Motor neuron (in vitro differentiated cells): ENCODE measurements at places on chromosomes 2 and 18.

GRCh38 chr2:238141541-238142318 lies 3.3 kb downstream of the KLHL30 start:
- ATAC-seq, result no peak

DNA sequence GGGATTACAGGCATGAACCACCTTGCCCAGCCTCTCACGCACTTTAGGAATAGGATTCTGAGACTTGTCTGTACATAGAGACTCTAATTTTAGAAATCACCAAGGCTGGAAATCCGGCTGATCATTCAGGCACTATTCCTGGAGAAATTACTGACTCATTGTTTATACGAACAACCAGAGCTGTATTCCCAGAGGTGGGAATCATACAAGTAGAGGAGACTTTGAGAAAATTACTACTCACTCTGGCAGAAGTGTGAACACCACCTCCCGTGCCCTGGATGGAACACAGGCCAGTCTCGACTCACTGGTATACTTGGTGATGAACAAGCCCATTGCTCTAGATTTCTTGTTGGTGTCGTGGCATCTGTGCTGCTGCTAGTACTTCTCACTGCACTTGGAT lies 5.8 kb upstream of the ADNP2 start:
- ATAC-seq, result no peak

- ATAC-seq, result no peak
Observed at GRCh38 chr2:104685591-104685990, 168.3 kb upstream of the POU3F3 start.

GRCh38 chr2:183292028-183292427 lies 167.8 kb downstream of the NUP35 start:
- ATAC-seq, result no peak

DNA sequence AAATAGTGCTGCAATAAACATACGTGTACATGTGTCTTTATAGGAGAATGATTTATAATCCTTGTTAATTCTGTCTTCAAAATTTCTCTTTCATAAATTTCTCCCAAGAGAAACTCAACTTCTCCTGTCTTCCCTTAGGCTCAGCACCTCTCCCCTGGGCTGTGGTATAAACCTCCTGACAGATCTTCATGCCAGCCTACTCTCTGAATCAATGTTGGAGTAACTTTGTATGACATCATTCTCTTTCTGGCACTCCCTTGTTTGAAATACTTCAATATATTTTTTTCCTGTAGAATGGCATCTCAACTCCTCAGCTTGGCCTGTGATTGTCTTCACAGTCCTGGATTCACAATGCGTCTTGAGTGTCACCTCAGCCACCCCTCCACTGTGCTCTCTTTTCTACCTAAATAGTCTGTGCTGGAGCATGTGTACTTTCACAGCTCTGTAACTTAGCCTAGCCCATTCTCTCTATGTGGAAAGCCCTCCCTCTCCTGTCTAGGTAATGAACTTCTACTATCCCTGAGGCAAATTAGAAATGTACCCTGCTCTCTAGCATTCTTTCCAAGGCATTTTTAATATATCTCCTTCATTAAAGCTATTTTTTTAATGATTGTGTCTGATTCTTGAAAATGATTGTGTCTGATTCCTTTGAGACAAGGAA lies 649.9 kb upstream of the FANCL start:
- ATAC-seq, result peak; percentile 18

GRCh38 chr2:156340377-156340776 lies 7.9 kb upstream of the NR4A2 start:
- ATAC-seq, result no peak

DNA sequence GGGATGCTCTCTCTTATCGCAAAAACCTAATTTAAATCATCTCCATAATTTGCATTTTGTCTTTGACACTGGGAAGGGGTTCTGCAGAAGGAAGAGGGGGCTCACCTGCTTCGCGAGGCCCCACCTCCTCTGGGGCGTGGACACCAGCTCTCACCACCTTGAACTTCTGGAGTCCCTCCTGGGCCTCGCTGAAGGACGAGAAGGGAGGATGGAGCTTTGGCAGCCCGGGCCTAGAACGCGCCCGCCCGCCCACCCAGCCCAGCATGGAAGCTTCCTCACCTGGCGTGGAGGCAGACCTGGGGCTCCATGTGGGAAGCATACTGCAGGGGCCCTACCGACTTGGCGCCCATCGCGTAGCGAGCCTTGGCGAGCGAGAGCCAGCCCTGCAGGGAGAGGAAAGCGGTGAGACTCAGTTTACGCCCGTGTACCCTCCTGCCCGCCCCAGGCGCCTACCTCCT lies 1.1 kb upstream of the IMP4 start:
- no peak for ATAC-seq

- ATAC-seq, result peak; percentile 90
Observed at GRCh38 chr2:117470311-117471095, 344.0 kb upstream of the DDX18 start.

DNA sequence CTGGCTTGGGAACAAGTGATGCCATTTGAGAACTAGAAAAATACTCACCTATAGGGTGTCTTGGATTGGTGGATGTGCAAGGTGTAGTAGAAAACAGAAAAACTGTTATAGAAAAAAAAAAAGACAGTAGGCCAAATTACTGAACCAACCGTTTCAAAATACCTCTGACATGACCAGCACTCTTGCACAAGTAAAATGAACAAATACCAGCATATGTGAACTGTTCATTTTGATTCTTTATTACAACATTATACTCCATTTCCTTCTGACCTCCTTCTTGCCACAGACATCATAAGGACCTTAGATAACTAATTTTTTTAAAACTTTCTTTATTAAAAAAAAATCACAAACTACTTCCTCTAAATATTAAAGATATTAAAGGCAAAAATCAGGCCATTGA lies 125.5 kb downstream of the ATAD2B start:
- no peak for ATAC-seq
